ENCODE measurements at places on chromosomes 6 and 20. TPM values are rescaled to one million over a fixed set of nuclear protein-coding genes. Genes with fewer than 3 reads are reported as not detected.

GRCh38 chr6:164086076-164086887, 671.8 kb downstream of the QKI start:
- no peaks in the 10 kb centered on the region for H3K4me1 ChIP-seq
- H3K27me3 ChIP-seq: no peaks in the 10 kb centered on the region
- no peak overlapping the region for H3K4me3 ChIP-seq

- no peak for DNase-seq
- H3K36me3 ChIP-seq: no peaks in the 10 kb centered on the region
- no peak overlapping the region for H3K4me3 ChIP-seq
- no peak overlapping the region for H3K27ac ChIP-seq
- no peaks in the 10 kb centered on the region for H3K4me1 ChIP-seq
These were observed 32.1 kb downstream of the BEND3 start for GRCh38 chr6:107083047-107083768.

DNA sequence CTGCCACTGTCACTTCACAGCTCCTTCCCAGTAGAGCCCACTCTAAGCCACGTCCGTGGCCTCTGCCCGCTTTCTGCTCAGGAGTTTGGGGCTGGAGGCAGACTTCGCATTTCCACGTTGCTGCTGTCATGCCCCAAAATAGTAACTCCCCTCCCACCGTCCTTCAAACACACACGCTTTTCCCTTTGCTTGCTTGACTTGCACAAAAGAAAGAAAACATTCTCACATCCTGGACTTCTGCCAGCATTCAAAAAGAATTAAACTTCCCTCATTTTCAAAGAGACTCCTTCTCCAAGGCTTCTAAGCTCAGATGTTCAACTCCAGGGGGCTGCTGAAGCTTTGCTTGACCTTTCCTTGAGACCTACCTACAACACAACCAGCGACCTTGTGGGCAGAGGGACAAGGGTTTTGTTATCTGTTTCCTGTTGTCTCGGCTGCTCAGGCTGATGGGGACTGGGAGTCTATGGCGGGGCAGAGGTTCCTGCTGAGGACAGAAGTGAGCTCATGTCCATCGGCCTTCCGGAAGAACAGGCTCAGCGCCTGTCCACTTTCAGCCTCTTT, 263.8 kb upstream of the FOXQ1 start:
- H3K4me1 ChIP-seq: no peaks in the 10 kb centered on the region
- peaks cover 2% of the 10 kb centered on the region for H3K27me3 ChIP-seq
- no peaks in the 10 kb centered on the region for H3K36me3 ChIP-seq
- no peak for DNase-seq
- no peak overlapping the region for H3K27ac ChIP-seq

DNA sequence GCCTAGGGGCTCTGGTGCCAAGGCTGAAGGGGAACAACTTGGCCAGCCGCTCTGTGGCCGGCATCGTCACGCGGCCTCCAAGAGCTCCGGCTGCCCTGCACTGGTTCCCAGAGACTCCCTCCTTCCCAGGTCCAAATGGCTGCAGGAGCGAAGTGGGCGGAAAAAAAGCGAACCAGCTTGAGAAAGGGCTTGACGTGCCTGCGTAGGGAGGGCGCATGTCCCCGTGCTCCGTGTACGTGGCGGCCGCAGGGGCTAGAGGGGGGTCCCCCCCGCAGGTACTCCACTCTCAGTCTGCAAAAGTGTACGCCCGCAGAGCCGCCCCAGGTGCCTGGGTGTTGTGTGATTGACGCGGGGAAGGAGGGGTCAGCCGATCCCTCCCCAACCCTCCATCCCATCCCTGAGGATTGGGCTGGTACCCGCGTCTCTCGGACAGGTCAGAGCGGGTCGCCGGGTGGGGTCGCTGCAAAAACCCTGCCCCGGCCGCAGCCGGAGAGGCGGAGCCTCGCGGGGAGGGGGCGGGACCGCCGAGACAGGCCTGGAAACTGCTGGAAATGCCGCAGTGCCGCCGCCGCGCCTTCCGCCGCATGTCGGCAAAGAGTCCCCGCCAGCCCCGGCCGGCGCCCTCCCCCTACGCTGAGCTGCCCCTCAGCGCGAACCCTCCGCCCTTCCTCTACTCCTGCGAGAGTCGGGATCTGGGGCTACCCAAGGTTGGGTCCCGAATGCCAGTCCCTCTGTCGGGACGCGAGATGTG, 814 bp upstream of the HSP90AB1 start:
- H3K4me3 ChIP-seq: peak overlapping the region; percentile 100
- H3K4me1 ChIP-seq: peaks cover 25% of the 10 kb centered on the region
- no peak for DNase-seq
- peak overlapping the region; percentile 100 for H3K27ac ChIP-seq
- no peaks in the 10 kb centered on the region for H3K27me3 ChIP-seq
- H3K36me3 ChIP-seq: peaks cover 39% of the 10 kb centered on the region

MAN1A1 gene
- 3.2 TPM for total RNA-seq

GRCh38 chr6:109523478-109523877, 40.5 kb upstream of the ZBTB24 start:
- DNase-seq: no peak
- no peaks in the 10 kb centered on the region for H3K4me1 ChIP-seq

- no peak overlapping the region for H3K4me3 ChIP-seq
- H3K27ac ChIP-seq: no peak overlapping the region
- H3K27me3 ChIP-seq: peaks cover 11% of the 10 kb centered on the region
- H3K4me1 ChIP-seq: no peaks in the 10 kb centered on the region
- H3K36me3 ChIP-seq: no peaks in the 10 kb centered on the region
- DNase-seq: no peak
These were observed 82.8 kb downstream of the CCDC170 start for GRCh38 chr6:151576633-151577032.

GRCh38 chr20:47502271-47503239, 868 bp downstream of the NCOA3 start:
- no peaks in the 10 kb centered on the region for H3K27me3 ChIP-seq
- no peak for DNase-seq
- H3K36me3 ChIP-seq: peaks cover 2% of the 10 kb centered on the region
- peak overlapping the region; percentile 83 for H3K4me3 ChIP-seq
- H3K4me1 ChIP-seq: peaks cover 29% of the 10 kb centered on the region

DNA sequence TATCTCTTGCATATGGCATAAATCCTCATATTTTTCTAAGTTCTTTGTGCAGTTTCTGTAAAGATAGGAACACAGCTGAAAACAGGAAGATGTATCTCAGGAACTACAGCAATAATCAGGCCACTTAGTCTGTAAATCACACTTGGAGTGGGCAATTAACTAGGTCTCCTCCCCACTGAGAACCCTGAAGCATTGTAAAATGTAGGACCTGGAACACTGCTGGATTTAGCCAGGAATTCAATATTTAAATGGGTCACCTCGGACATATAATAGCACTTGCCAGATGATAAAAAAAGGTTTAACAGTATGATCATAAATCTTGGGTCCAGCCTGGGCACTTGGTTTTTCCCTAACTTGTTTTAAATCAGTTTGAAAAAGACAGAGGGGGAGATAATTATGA, 155.0 kb downstream of the GRM1 start:
- no peaks in the 10 kb centered on the region for H3K4me1 ChIP-seq
- DNase-seq: no peak
- no peaks in the 10 kb centered on the region for H3K36me3 ChIP-seq
- no peak overlapping the region for H3K4me3 ChIP-seq
- H3K27me3 ChIP-seq: no peaks in the 10 kb centered on the region

DNA sequence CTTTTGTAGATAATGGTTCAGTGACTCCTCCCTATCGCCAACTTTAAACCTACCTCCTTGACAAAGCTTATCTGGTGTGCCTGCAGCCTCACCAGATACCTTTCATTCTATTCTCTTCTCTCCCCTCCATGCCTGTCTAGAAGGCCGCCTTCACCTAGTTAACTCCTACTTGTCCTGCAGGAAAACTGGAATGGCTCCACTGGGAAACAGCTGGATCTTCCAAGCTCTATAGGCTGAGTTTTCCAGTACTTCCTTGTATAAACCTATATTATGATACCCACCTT, 6.2 kb downstream of the PRKN start:
- H3K27ac ChIP-seq: no peak overlapping the region
- no peaks in the 10 kb centered on the region for H3K36me3 ChIP-seq
- H3K27me3 ChIP-seq: no peaks in the 10 kb centered on the region
- H3K4me3 ChIP-seq: no peak overlapping the region
- H3K4me1 ChIP-seq: no peaks in the 10 kb centered on the region

CTCFL gene
- 0.05 TPM for total RNA-seq

GRCh38 chr20:6940876-6941275, 173.4 kb downstream of the BMP2 start:
- no peaks in the 10 kb centered on the region for H3K4me1 ChIP-seq
- no peak overlapping the region for H3K27ac ChIP-seq
- H3K4me3 ChIP-seq: no peak overlapping the region
- no peaks in the 10 kb centered on the region for H3K27me3 ChIP-seq
- no peak for DNase-seq
- H3K36me3 ChIP-seq: no peaks in the 10 kb centered on the region

- H3K27ac ChIP-seq: peak overlapping the region; percentile 11
- H3K4me3 ChIP-seq: no peak overlapping the region
- H3K27me3 ChIP-seq: no peaks in the 10 kb centered on the region
- DNase-seq: no peak
These were observed 6.5 kb downstream of the MBOAT1 start for GRCh38 chr6:20205722-20206161.

DNA sequence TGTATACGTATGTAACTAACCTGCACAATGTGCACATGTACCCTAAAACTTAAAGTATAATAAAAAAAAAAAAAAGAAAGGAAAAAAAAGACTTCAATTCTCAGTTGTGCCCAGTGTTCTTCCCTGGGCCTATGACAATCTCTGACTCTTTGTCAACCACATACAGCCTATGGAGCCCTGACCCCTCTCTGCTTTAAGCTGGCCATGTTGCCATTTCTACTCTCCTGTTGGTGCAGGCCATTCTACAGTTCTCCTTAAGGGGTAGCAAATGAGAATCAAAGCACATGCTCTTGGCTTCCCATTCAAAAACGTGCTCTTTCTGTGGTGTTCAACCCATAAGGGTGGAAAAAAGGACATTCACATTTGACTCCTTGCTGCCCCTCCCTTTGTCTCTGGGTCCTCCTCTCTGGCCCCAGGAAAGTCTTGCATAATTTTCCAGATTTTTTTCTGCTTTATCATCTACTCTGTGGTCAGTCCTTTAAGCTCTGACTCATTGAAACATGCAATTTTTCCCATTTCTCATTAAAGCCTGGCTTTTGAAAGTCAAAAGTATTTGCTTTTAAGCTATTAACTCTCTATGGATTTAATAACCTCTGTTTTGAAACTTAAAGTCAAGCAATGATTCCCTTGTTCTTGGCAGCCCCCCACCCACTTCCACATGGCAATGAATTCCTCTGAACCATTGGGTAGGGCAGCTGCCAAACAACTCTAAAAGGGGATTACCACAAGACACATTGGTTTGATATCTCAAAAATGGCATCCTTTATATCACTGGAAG, 208.6 kb upstream of the MCHR2 start:
- no peaks in the 10 kb centered on the region for H3K36me3 ChIP-seq
- no peak overlapping the region for H3K4me3 ChIP-seq
- no peaks in the 10 kb centered on the region for H3K27me3 ChIP-seq
- no peak overlapping the region for H3K27ac ChIP-seq
- no peak for DNase-seq

DNA sequence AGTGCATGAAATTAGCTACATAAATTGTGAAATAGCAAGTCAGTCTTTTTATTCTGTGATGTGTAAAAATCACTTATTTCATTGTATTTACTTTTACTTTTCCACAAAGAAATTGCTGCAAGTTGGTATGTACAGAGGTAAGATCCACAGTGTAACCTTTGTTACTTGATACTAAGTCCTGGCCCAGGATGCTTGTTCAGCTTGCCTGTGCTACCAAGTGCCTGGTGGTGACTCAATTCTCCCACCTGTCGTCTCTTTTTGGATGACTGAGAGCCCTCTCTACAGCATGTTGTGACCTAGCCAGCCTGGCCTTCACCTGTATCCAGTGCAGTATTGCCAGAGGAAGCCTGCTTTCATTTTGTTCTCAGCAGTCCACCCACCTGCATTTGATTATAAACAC, 54.9 kb downstream of the ANKRD6 start:
- H3K27ac ChIP-seq: no peak overlapping the region
- H3K36me3 ChIP-seq: no peaks in the 10 kb centered on the region
- H3K27me3 ChIP-seq: peaks cover 2% of the 10 kb centered on the region
- H3K4me3 ChIP-seq: no peak overlapping the region
- DNase-seq: no peak
- H3K4me1 ChIP-seq: no peaks in the 10 kb centered on the region

DNA sequence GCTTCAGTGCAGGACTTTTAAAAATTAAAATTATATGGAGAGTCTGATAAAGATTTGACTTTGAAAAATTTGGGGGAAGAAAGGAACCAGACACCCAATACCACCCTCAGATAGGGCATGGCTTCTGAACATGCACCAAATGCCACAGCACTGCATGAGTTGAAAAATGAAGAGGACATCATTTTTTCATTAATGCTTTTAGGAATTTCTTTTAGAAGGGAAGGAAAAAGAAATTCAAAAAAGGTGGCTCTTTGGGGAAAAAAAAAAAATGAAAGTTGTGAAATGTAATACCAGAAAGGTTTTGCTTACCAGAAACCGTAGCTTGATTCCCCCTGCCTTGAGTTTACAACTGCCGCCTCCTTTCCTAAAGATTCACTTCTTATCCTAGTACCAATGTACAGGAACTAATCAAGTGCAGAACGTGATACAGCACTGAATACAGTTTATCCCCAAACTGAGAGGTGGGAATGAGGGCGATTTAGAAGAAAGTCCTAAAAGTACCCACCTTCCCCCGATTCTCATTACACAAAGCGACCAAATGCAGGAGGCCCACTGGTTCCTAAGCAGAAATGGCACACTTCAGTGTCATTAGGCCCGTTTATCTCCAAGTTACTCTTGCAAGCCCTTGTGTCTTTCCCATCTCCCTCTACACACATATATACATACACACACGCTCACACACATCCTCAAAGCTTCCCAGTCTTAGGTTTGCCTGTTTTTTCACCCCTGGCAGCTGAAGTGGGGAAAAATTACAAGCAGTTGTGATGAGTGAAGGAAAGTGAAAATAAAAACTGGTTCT, 2.8 kb downstream of the PPP1R10 start:
- peak overlapping the region; percentile 100 for H3K27ac ChIP-seq
- H3K4me3 ChIP-seq: peak overlapping the region; percentile 71
- DNase-seq: no peak
- H3K4me1 ChIP-seq: peaks cover 32% of the 10 kb centered on the region
- H3K27me3 ChIP-seq: no peaks in the 10 kb centered on the region

NR2E1 gene
- 0.13 TPM for total RNA-seq

Data from Panc1 (cell line).